Stimulated activated CD8-positive, alpha-beta memory T cell treated with anti-CD3 and anti-CD28 coated beads, Interleukin-15, amount 100 ng/mL, for 4 hours (primary cell): ENCODE measurements at places on chromosomes 7 and 10.

DNA sequence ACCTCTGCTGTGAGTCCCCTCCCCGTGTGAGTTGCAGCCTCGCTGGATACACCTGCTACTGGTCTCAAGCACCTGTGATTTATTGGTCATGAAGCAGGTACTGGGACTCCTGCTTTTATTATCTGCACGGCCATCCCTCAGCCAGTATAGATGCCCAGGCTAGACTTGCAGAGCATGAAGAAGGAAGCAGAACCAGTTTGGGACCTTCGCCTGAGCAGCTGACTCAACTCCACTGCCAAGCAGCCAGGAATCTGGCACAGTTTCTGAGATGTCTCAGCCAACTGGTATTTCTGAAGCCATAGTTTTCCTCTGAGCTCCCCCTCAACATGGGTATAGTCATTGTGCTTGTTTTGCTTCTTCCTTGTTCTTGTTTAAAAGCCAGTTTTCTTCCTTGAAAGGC, 28.0 kb upstream of the SLC39A12 start:
- DNase-seq = no peak

- no peak for DNase-seq
Measured at GRCh38 chr10:118581340-118581739, 14.1 kb downstream of the PRLHR start.

DNA sequence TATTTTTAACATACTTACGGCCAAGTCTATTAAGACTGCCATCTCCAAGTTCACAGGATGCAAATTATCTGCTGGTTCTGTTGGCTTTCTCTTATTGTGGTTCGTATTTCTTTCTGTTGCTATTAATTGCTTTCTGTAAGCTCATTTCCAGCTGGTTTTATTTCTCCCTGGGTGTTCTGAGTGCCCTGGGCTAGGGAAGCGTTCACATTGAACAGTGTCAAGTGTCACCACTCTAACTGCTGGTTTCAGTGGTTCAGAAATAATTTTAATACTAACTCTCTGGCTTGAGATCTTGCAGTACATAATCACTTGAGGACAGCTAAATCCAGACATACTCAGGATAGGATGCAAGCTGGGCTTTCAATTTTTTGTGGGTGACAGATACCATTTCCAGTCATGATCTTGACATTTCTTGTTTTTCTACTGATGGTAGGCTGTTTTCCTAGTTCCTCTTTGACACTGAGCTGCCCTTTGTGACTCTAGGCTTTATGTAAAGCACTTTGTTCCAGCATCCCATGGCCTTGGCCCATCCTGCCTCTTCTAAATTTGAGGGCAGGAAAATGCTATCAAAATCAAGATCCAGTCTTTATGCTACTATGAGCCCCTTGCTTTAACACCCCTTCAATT, 117.6 kb downstream of the SNX13 start:
- no peak for DNase-seq

GRCh38 chr10:109665321-109665720, 258.0 kb downstream of the XPNPEP1 start:
- DNase-seq = no peak

- no peak for DNase-seq
Measured at GRCh38 chr10:110138197-110138812, 69.1 kb upstream of the MXI1 start.

DNA sequence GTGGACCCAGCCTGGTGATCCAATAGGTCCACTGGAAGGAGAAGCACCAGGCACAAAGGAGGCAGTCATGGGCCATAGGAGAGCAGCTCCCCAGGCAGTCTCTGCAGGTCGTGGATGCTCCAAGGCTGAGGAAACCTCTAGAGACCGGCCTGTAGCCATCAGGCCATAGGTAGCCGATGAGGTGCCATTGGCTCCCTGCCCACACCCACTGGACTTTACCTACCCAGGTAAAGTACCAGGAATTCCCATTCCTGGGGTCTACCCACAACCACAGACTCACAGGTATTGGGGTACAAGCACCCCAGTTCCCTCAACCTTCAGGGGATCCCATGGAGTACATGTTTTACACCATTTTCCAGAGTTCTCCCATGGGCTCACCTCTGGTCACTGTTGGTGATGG, 188.0 kb upstream of the TCERG1L start:
- no peak for DNase-seq

DNA sequence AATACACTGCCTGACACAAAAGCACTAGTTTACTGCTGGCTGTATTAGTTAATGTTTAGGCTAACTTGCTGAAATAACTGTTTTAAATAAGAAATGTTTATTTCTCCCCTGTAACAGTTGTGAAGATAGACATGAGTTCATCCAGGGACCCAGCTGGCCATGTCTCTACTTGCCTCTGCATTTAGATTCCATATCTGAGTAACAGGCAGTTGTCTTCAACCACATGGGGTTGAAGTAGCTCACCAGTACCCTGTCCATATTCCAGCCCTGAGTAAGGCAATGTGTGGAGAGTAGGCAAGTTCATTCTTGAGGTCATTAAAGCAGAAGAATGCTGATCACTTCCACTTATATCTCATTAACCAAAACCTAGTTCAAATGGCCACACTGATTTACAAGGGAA, 31.1 kb upstream of the RSBN1L start:
- no peak for DNase-seq

GRCh38 chr7:77570330-77571011, 33.4 kb downstream of the PTPN12 start:
- no peak for DNase-seq

DNA sequence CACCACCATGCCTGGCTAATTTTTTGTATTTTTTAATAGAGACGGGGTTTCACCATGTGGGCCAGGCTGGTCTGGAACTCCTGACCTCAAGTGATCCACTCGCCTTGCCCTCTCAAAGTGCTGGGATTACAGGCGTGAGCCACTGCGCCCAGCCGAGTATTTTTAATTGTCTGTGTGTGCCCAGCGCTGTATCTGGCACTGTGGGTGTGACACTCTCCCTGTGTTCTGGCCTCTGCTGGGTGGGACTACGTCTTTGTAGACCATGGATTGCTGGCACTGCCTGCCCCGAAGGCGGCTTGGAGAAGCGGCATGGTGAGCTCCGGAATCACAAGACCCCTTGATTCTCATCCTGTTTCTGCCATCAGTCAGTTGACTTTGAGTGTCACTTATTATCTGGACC, 136.2 kb downstream of the CDH23 start:
- no peak for DNase-seq

GRCh38 chr7:99505324-99505662, 831 bp downstream of the ZKSCAN5 start:
- DNase-seq = no peak

GRCh38 chr7:40964610-40965009, 738.3 kb downstream of the INHBA start:
- DNase-seq = no peak

GRCh38 chr7:39615350-39615975, 7.9 kb upstream of the RALA start:
- DNase-seq = no peak

DNA sequence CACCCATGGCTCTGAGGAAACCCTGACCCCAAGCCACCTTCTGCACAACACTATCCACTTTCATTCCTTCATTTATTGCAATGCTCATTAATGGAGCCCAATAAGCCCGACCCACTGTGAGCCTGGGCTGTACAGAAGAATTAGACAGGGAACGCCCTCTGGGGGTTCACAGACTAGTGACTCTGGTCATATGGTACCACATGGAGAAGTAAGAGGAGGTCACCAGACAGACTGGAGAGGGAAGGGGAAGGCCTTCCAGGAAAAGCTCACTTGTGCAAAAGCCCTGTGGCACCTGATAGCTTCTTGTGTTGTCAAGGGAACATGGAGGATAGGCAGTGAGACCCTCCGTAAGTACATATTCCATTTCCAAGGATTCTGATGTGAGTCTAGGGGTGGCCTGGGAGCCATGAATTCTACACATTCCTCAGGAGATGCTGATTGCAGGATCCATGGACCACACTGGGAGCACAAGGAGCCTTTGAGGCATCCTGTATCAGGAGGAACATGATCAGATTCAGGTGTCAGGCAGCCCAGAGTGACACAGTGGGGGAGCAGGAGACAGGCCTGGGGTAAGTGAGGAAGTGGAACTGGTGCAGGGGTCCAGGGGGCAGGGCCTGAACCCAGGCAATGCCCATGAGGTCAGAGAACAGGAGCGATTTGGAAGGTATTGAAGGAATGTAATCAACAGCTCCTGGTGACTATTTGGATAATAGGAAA, 19.9 kb downstream of the TMEM72 start:
- DNase-seq = no peak

DNA sequence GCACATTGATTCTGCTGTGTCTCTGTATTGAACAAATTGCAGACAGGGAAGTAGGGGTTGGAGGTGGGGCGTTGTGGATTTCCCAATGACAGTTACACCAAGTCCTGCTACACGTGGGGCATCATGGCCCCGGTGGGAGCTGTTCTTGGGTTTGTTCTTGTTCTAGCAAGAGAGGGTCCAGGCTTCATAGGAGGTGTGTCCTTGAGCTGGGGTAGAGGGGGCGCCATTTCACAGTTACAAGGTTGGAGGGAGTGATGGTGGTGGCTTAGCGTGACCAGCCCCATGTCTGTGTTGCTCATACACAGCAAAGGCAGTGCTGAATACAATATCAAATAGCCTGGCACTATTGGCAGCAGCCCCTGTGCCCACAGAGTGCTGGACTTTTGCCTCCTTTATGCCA, 15.7 kb downstream of the SH2D4B start:
- DNase-seq = no peak

- DNase-seq = no peak
Measured at GRCh38 chr7:92133133-92133736, 1.0 kb downstream of the CYP51A1 start.

- no peak for DNase-seq
Measured at GRCh38 chr10:110107887-110108286, 99.5 kb upstream of the MXI1 start.

DNA sequence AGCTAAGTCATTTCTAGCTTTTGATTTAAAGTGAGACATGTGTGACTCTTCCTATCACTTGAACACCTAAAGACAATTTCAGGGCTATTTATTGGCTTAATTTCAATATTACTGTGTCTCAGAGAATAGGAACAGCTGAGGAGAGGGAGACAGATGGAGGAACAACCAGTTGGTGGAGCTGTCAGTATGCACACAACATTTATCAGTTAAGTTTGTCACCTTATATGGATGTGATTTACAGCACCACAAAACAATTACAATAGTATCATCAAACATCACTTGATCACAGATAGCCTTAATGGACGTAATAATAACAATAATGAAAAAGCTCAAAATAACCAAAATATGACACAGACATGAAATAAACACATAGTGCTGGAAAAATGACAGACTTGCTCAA, 129.6 kb downstream of the NPSR1 start:
- DNase-seq = no peak

GRCh38 chr10:133405844-133406527, 12.0 kb downstream of the MTG1 start:
- no peak for DNase-seq

GRCh38 chr7:31432836-31433340, 81.0 kb upstream of the ITPRID1 start:
- no peak for DNase-seq
